ENCODE measurements at places on chromosomes 3 and 15.

- peak; percentile 32 for DNase-seq
These were observed 999 bp downstream of the ZNF280D start for GRCh38 chr15:56732135-56732885.

- DNase-seq: no peak
These were observed 42.9 kb downstream of the PAK2 start for GRCh38 chr3:196782511-196782910.

- peak; percentile 11 for DNase-seq
These were observed at the start of gene MRAS for GRCh38 chr3:138347960-138348753. TSS of gene MRAS (plus strand) at chr3:138348579. CDS start at chr3:138372884, 24,305 bp downstream.

- no peak for DNase-seq
These were observed 163.0 kb upstream of the SLC2A2 start for GRCh38 chr3:171189394-171190080.

GRCh38 chr15:43241100-43241499 is 20.3 kb upstream of the EPB42 start:
- DNase-seq: no peak

GRCh38 chr15:93341164-93341563 is 252.2 kb upstream of the RGMA start:
- DNase-seq: no peak

DNA sequence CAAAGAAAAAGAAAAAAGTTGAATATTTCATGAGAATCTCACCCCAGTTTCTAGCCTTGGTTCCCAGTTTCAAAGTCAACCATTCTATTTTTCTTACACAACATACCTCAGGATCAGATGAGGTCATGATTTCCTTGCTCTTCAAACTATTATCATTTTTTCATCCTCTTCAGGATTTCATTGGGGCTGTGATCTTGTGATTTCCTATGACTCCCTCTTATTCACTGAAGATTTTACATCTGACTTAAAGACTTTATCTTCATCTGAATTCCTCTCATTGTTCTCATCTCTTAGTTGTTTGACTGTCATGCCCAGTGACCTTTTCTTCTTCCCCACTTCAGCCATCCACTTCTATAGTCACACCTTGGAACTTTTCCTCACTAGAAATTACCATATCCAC is 3.1 kb upstream of the C3orf33 start:
- no peak for DNase-seq

GRCh38 chr3:185764980-185765370 is 59.9 kb downstream of the IGF2BP2 start:
- no peak for DNase-seq

All from T-helper 2 cell (primary cell).